ENCODE measurements at places on chromosomes 1 and 21.

DNA sequence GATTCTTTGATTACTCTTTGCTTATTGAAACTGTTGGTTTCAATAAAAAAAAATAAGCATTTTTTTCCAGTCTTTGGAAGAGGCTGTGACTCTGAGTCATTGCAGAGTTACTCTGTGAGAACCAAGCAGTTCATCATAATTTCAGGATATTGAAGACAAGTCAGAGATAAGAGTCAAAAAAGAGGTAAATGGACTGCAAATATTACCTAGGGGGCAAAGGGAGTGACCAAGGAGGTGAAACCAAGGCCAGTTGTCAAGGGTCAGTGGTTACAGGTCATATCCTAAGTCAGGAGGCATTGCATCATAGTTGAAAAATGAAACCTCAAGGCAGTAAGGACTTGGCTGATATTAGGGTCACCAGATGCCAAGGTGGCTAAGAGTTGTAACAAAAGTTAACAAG is 597.1 kb upstream of the USP24 start:
- DNase-seq = peak; percentile 49

GRCh38 chr21:46096596-46097335 is 1.1 kb upstream of the COL6A2 start:
- DNase-seq = no peak

- peak; percentile 49 for DNase-seq
These were observed 6.5 kb upstream of the S100A7 start for GRCh38 chr1:153466908-153467307.

- DNase-seq = peak; percentile 68
These were observed 516 bp downstream of the RCOR3 start for GRCh38 chr1:211259638-211260126.

DNA sequence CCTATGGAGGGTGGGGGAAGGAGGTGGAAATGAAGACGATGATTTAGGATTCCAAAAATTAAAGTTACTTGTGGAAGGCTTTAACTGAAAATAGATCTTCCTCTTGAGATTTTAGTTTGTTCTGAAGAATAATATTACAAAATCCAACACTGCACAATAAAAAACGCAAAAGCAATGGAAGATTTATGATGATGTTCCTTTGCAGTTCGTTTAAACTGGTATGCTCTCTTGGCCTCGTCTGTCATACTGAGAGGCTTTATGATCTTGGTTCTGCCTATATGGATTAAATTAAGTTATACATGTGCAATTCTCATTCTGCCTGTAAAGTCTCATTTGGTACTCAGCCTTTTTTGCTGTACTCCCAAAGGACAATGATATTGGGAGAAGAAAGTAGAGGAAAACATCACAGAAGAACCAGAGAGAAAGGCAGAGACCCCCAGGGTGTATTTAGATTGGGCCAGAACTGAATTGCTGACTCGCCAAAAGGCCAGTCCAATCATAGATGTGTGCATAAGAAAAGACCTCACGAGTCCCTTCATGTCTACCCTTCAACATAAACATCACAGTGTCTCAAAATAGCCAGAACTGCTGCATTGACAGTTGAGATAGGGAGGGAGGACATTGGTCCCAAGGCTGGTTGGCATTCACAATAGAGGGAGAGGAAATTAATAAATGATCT is 188.6 kb downstream of the GREM2 start:
- no peak for DNase-seq

DNA sequence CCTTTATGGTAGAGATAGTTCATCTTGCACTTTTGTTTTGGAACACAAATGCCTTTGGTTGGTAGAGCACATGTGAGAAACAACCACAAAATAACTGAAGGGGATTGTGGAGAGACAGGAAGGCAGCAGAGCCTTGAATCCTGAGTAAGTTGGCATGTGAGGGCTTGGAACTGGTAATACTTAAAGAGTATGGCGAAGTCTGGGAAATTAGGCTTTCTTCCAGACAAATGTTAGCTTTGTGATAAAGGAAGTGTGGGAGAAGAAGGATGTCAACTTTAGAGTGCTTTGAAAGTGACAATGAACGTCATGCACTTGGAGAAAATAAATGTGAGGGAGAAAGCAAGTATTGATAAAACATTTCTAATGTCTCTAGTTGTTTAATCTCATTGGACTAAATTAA is 476.3 kb upstream of the ZRANB2 start:
- no peak for DNase-seq

DNA sequence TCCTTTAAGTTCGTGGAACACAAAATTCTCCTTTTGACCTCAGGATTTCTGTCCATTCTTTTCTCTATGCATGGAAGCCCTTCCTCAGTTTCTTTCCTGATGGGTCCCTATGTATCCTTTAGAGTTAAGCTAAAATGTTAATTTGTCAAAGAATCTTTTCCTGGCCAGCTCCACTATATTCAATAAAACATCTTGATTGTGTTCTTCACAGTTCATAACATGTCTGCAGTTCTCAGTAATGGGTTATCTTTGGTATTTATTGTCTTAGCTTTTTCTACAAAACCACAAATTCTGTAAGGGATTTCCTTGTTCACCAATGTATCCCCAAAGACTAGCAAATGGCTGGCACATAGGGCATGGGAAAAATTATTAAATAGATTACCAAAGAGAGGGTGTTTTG is 998.5 kb downstream of the ADGRL2 start:
- no peak for DNase-seq

GRCh38 chr1:9588551-9589143 is at the start of gene TMEM201:
Gene TMEM201 (plus strand): TSS chr1:9588911. CDS start chr1:9588931, 20 bp downstream.
- peak; percentile 88 for DNase-seq

GRCh38 chr1:111891566-111891965 is 97.9 kb downstream of the KCND3 start:
- no peak for DNase-seq

GRCh38 chr1:59482986-59483385 is 186.1 kb downstream of the FGGY start:
- no peak for DNase-seq

DNA sequence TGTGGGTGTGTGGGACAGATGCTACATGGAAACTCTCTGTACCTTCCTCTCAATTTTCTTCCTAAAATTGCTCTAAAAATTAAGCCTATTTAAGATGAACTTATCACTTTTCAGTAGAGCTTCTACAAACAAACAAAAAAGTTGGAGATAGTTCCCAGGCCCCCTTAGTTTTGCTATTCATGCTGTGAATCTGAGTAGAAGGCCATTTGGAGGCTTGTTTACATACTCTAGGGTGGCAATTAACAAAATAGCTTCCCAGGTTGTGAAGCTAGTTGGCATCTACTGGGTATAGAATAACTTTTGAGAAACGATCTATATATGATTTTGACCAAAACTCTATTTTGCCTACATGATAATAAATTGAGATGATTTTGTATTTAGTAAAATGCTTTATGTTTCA is 541.4 kb upstream of the B3GALT2 start:
- DNase-seq = no peak

DNA sequence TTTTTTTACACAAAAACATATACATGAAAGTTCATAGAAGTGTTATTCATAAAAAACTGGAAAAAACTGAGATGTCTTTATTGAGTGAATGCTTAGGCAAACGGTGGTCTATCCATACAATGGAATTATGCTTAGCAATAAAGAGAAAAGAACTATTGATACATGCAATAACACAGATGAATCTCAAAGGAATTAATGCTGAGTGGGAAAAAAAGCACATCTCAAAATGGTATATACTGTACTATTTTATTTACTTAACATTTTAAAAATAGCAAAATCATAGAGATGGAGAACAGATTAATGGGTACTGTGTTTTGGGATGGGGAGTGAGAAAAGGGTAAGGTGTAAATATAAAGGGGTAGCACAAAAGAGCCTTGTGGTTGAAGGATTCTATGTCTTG is 29.8 kb downstream of the METTL18 start:
- no peak for DNase-seq

GRCh38 chr1:184199036-184199435 is 147.5 kb downstream of the TSEN15 start:
- DNase-seq = peak; percentile 35

DNA sequence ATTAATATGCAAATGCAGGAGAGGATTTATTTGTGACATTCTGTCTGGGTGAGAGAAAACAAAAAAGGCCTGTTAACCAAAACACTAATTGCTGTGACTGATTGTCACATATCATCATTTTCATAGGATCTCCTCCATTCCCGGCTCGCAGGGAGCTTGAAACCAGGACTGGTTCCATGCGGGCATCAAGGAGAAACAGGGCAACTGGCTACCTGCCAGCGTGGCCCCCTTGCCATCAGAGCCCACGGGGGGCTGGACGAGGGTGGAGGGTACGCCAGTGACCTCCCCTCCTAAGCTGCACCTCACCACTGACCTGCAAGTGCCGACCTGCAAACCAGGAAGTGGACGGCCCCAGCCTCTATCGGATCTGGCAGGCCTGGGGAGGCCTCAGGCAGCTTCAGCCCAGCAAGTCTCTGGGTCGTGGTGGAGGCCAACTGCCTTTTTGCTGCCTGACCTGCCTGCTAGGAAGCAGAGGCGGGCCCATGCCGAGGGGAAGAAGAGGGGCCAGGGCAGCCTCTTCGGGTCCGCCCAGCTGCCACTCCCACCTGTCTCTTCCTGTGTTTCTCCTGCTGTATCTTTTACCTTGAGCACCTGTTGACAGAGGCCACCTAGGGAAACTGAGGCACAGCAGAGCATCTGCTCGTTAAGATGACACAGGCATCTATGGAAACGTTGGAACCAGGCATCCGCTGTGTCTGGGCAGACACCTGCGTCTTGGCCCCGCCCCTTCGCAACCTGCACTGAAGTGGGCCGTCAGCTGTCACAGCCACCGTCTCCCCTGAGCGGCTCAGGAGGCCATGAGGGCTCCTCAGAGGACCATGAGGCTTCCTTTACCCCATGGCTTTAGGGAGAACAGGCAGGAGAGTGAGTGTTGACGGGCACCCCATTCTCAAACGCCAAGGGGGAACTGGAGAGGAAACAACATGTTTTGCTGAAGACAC is 74.8 kb downstream of the CASZ1 start:
- DNase-seq = no peak

DNA sequence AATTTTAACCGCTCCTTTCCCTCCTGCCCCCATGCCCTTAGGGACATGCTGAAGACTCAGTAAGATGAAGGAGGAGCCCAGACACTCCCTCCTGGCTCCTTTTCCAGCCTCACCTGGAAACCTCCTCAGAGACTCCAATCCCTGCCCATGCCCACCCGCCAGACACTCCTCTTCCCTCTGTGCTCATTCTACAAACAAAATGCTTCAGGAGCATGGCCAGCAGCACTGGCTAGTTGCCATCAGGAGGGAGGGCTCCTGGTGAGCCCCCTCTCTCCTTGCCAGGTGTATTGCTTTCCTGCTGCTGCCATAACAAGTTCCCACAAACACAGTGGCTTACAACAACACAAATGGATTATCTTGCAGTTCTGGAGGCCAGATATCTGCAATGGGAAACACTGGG is 126.1 kb downstream of the PSMG1 start:
- no peak for DNase-seq

- no peak for DNase-seq
These were observed 36.9 kb upstream of the FNBP1L start for GRCh38 chr1:93411000-93411399.

DNA sequence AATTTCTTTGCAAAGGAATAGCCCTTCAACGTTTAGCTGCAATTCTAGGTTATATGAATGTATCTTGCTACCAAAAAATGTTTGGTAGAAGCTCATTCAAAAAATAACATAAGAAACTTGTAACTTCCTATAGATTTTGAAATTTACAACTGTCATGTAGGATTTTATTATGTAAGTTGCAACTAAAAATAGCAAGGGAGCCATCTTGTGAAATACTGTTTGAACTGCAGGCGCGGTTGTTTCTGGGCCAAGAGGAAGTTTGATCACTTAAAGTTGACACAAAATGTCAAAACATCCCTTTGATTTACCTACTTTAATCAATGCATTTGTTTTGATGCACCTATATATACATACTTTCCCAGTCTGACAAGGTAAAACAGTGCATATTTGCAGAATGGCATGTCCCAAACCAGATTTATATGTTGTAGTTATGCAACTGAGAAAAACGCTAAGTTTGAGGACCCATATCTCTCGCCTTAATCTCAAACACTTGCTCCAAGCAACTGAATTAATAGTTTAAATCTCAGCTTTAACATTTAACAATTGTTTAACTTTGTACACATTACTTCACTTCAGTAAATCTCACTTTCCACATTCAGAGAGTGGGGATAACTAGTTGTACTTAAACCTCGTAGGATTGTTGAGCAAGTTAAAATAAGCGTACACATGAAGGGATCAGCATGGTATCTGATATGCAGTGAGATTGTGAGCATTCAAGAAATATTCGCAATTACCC is 63.9 kb downstream of the KCNK2 start:
- DNase-seq = peak; percentile 53

GRCh38 chr1:70836456-70836855 is 211.2 kb downstream of the PTGER3 start:
- DNase-seq = no peak

GRCh38 chr1:232169436-232169835 is 460.5 kb downstream of the SIPA1L2 start:
- no peak for DNase-seq

GRCh38 chr1:201282931-201283829 is at the start of gene PKP1:
Gene PKP1 (plus strand): TSS chr1:201283506. CDS start chr1:201283703, 197 bp downstream.
- DNase-seq = no peak
